Hepatocyte (in vitro differentiated cells): ENCODE measurements at places on chromosomes 13 and 19. TPM values are rescaled to one million over a fixed set of nuclear protein-coding genes. Genes with fewer than 3 reads are reported as not detected.

- DNase-seq, result no peak
Observed at GRCh38 chr19:11168568-11168967, 13.0 kb upstream of the SPC24 start.

- DNase-seq, result no peak
Observed at GRCh38 chr13:44506719-44507118, 69.4 kb downstream of the TSC22D1 start.

GRCh38 chr13:97329331-97329730 lies 104.6 kb upstream of the RAP2A start:
- no peak for DNase-seq

DNA sequence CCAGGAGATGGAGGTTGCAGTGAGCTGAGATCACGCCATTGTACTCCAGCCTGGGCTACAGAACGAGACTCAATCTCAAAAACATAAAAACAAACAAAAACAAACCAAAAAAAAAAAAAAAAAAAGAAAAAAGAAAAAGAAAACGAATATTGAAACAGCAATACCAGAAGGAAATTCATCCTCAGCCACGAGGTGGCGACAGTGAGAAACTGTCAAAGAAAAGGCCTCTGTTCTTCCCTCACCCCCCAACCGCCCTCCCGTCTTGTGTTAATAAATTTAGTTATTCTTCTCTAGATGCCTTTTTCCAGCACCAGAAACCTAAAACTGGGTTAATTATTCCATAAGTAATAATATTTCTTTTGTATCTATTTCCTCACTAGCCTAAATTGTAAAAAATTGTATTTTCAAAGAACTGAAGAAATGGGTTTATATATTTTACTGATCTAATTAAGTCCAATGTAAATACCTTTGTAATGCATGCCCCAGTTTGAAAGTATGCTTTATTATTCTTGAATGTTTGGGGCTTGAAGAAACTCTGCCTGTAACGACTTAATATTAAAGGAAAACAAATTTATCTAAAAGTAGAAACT lies 38.6 kb downstream of the LIG4 start:
- DNase-seq, result peak; percentile 55

DNA sequence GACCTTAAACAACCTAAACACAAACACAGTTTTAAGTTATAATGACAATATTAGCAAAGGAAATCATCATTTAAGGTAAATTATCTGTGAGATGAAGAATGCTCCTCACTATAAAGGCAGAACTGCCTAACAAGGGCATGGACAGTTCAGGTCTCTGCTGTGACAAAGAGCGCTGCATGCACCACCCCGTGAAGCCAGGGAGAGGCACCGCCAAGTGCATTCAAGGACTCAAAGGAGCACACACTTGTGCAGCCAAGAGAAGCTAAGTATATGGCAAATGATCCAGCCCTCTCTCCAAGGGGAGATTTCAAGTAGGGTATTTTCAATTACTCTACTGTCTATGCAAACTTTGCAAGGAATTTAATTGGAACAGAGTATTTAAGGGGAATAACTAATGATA lies 126.0 kb downstream of the RAP2A start:
- DNase-seq, result no peak

DNA sequence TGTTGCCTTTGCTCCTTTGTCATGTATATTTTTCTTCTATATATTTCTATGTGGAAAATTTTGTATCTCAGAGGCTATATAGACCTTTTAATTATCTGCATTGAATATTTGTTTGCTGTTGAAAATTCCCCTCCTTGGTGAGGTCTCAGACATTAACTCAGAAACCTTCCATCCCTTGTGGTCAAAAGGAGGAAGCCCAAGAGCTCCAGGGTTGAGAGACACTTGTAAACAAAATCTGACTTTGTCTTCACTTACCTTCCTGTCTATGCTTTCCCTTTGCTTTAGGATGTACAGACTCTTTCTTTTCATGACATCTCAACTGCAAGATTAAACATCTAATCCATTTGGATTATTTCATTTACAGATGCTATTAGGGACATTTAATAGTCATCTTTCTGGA lies 157.5 kb downstream of the PCDH20 start:
- DNase-seq, result no peak

GRCh38 chr13:112697756-112698655 lies 8.2 kb downstream of the ATP11A start:
- no peak for DNase-seq

- no peak for DNase-seq
Observed at GRCh38 chr13:78029901-78030300, 111.3 kb upstream of the EDNRB start.

DNA sequence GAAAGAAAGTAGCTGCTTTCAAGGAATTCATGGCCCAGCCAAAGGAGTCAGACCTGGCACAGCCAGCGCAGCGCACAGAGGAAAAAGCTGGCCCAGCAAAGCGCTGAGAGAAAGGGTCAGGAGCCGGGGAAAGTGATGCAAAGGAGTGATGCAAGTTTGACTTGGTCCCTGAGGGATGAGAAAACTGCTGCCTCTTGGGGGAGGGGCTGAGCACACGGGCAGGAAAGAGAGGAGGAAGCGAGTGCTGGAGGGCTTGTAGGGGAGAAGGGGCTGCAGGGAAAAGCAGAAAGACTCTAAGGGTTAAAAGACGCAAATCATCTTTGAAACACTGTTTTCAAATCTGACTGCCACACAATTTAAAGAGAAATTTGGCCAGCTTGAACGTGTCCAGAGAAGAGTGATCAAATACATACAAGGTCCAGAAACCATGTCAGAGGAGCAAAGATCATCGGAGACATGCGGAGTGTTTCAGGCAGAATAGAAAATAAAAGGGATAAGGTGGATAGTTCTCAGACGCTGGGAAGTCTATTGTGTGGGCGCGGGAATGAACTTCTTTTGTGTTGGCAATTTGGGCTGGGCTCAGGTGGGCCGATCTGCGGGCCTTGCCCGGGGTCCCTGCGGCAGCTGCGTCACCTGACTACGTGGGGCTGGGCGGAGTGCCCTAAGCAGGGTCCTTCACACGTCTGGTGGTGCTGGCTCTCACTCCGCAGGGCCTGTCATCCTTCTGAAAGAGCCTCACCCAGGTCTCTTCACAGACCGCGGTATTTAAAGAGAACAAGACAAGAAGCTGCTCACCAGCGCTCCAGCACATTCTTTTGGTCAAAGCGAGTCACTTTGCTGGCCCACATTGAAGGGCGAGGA lies 18.1 kb downstream of the N4BP2L1 start:
- peak; percentile 50 for DNase-seq

- DNase-seq, result no peak
Observed at GRCh38 chr13:87940776-87941175, 269.6 kb downstream of the SLITRK5 start.

DNA sequence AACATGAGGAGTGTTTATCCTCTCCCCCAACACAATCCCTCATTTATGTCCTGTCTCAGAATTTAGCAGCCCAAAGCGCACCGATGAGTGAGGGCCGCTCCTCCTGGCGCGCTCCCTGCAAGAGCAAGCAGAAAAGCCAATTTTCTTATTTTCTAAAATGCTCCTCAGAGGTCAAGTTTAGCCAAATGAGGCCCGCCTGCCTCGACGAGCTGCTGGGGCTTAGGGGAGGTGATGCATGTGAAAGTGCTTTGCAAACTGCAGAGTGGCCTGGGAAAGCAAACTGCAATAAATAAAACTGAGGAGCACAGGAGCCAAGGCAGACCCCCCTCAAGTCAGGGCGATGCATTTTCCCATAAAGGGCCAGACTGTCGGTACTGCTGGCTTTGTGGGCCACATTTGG lies 29.0 kb downstream of the CAPS start:
- DNase-seq, result no peak

DNA sequence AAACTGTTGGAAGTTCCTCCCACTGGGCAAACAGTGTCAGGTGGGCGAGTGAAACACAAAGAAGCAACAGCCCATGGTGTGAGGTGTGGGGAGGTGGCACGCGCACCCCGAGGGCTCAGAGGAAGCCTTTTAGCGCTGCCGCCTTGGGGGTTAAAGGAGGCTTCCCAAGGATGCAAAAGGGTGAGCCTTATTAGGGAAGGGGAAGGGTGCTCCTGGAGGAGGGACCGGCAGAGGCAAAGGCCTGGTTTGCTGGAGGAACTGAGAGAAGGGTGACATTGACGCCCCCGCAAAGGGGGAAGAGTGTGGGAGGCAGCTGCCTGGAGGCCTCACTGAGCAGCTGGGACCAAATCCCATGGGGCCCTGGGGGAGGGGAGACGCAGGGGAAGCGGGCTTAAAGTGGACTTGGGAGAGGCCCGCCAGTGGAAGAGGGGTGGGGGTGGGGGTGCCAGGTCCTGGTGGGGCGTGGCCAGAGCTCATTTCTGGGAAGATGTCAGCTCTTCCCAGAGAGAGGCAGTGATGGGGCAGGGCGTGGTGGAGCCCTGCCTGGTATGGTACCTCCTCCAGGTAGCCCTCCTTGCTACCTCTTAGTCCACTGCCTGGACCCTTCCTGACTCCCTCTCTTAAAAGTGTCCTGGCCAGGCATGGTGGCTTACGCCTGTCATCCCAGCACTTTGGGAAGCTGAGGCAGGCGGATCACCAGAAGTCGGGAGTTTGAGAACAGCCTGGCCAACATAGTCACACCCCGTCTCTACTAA lies 12.0 kb upstream of the FCHO1 start:
- DNase-seq, result no peak

DNA sequence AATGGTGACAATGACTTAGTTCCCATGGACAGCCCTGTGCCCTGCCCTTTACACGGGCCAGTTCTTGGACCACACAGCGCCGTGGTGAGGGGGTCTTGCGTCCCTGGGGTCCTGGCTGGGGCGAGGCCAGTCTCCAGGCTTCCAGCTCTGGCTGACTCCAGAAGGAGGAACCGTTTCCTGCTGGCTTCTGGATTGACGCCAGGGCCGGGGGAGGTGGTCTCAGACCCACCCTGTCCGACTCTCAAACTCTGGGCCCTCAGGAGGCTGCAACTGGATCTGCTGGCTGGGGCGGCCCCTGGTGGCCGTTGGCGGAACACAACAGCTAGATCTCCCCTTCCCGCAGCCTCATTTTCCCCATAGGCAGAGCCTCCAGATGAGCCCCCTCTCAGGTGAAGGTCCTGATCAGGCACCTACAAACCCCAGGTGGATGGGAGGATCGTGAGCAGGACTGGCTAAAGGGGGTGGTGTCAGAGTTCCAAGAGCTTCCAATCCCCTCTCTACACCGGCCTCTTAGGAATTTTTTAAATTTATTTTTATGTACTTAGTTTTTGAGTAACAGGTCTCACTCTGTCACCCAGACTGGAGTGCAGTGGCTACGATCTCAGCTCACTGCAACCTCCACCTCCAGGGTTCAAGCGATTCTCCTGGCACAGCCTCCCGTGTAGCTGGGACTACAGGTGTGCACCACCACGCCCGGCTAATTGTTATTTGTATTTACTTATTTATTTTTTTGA lies 8.0 kb downstream of the CCDC194 start:
- DNase-seq, result peak; percentile 78

GRCh38 chr19:7953060-7953459 lies 9.6 kb upstream of the TIMM44 start:
- no peak for DNase-seq

- no peak for DNase-seq
Observed at GRCh38 chr13:112444416-112445399, 68.6 kb downstream of the SPACA7 start.

DNA sequence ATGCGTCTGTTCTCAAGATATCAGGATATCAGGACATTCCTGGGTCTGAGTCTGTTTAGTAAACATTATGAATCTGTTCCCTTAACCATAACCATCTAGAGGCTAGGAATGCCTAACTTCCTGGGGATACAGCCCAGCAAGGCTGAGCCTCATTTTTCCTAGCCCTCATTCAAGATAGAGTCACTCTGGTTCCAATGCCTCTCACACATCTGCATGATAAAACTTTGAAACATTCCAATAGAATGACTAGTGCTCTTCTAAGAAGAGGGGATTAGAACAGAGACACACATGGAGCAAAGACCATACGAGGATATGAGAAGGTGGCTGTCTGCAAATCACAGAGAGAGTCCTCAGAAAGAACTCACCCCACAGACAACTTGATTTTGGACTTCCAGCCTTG lies 20.6 kb upstream of the CABP5 start:
- no peak for DNase-seq

DNA sequence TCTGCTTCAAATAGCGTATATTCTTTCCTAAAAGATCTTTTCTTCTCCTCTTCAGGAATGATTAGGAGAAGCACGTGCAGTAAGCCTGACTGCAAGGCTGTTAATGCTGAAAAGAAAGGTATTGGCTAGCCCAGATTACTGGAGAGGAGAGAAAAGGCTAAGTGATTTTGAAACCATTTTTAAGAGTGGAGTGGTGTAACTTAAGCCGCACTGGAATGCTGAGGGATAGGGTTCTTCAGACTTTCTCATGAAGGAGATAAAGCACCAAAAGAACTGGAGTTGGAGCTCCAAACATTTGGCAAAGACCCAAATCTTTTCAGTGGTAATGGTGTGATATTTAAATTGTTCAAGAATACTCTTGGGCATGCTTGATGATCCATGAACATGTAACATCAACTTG lies 388.3 kb downstream of the COG6 start:
- DNase-seq, result no peak

GRCh38 chr13:76014406-76015318 lies 378.5 kb downstream of the LMO7 start:
- DNase-seq, result no peak

DNA sequence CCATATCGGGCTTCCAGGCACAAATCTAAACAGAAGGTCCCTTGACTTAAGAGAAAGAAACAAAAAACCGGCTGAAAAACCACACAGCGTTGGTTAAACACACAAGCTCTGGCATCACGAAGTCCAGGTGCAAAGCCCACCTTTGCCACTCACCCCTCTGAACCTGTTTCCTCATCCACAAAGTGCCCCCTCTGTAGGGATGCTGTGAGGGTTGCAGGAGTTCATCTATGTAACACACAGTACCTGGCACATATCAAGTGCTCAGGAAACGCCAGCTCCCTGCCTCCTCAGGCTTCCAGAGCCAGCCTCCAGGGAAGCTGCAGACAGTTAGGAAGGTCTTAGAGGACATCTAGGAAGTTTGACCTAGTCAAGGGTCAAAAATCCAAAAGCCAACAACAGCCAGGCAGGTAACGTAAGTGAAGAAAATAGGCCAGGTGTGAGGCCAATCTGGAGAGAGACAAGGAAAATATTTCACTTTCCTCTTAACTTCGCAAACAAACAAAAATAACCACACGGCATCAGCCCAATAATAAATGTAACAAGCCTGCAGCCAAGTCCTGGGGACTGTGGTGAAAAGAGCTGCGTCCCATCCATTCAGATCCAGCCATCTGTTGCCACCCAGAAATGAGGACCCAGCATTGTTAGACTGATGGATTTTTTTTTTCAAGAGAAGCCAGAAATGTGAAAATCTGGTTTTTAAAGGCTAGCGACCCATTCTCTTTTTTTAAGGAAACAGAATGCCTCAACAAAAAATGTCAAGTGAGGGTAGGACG lies 10.0 kb downstream of the KDELR1 start:
- DNase-seq, result no peak

DNA sequence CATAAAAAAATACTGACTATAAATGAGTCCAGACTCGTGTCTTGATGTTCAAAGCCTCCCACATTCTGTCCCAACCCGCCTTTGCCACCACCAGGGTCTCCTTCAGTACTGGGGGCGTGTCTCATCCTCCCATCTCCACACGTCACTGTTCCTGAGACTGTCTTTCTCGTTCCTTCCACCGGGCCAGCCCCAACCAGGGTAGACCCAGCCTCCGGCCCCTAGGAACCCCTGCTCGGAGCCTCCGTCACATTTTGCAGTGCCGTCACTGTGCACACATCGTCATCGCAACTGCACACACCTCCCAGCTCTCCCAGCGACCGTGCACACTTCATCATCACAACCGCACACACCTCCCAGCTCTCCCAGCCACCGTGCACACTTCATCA lies 73.4 kb downstream of the SPACA7 start:
- DNase-seq, result no peak

The URAD gene
- polyA plus RNA-seq, result 35.7 and 38.1 TPM in 2 replicates

The BORA gene
- polyA plus RNA-seq, result 1.9 and 4.9 TPM in 2 replicates

The LYPD3 gene
- 13.2 and 13.5 TPM in 2 replicates for polyA plus RNA-seq

The ERICH4 gene
- polyA plus RNA-seq, result 1.1 and 4.3 TPM in 2 replicates

The ZNF383 gene
- 3.7 and 4.8 TPM in 2 replicates for polyA plus RNA-seq

The ZNF208 gene
- not detected in 2 replicates for polyA plus RNA-seq

The POGLUT2 gene
- 18.1 and 20.7 TPM in 2 replicates for polyA plus RNA-seq

The ZNF790 gene
- polyA plus RNA-seq, result 2.4 and 4.0 TPM in 2 replicates
